Aorta (tissue), 5 donors: ENCODE measurements at places on chromosomes 3 and 15. TPM values are rescaled to one million over a fixed set of nuclear protein-coding genes. Genes with fewer than 3 reads are reported as not detected.

GRCh38 chr15:39597751-39598185 lies 16.9 kb downstream of the THBS1 start:
- no peak for DNase-seq

GRCh38 chr3:152430223-152431002 lies 161.7 kb downstream of the MBNL1 start:
- DNase-seq: no peak

DNA sequence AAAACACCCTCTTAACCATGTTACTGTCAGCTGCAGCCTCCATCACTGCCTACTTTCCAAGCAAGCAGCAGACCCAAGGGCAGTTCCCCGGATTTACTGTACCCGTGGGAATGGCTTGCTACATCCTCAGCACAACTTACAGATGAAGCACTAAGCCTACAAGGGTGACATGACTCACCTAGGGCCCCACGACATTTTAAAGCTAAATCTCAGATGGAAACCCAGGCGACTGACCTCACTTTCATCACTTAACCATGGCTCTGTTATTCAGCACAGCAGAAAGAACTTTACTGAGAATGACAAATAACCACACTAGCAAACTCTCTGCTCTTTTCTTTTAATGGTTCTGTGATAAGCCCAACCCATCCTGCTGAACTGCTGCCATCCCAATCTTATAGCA lies 65.6 kb downstream of the SUMF1 start:
- no peak for DNase-seq

DNA sequence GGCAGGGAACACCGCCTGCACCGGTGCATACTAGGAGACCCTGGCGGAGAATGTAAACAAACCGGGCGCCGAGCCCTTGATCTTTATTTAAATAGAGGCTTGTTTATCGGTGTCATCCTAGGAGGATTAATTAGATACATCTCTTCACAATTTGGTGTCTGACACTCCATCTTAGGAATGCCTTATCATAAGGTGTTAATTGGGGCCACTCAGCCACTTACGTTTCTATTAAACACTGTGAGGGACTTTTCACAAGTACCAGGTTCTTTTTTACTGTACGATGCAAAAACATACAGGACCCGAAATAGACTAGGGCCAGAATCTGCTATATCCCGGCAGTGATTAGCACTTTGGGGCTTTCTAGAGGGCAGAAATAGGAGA lies 8.0 kb downstream of the EOMES start:
- DNase-seq: no peak

GRCh38 chr15:98729446-98730042 lies 81.2 kb downstream of the IGF1R start:
- DNase-seq: no peak

GRCh38 chr3:151101270-151101969 lies 16.0 kb downstream of the MED12L start:
- DNase-seq: no peak

GRCh38 chr3:4323246-4324027 lies 20.3 kb downstream of the SETMAR start:
- no peak for DNase-seq

DNA sequence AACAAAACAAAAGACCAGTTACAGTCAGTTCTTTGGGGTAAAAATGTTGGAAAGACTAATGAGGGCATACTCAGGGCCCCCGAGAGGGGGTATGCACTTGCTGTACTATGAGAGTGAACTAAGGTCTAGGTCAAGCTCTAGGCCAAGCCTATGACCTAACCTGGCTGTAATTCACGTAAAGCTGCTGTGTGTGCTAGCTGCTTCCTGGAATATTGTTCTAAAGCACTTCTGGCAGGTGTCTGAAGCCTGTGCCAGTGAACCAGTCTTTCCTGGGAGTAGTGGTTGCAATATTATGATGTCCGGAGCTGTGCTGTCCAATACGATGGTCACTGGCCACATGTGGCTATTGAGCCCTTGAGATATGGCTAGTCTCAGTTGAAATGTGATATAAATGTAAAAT lies 13.1 kb upstream of the CX3CR1 start:
- DNase-seq: no peak

GOLGA8J gene
- 1.5 TPM for total RNA-seq

CDHR4 gene
- total RNA-seq: 0.26 TPM
